ENCODE measurements at places on chromosomes 2 and 18. TPM values are rescaled to one million over a fixed set of nuclear protein-coding genes. Genes with fewer than 3 reads are reported as not detected.

RAB6D gene
- not detected for polyA plus RNA-seq

MYO3B gene
- not detected for polyA plus RNA-seq

RPRM gene
- 2.2 TPM for polyA plus RNA-seq

SCG2 gene
- 3.6 TPM for polyA plus RNA-seq

SLC35F6 gene
- 27.3 TPM for polyA plus RNA-seq

SLC30A3 gene
- 0.38 TPM for polyA plus RNA-seq

SCYGR4 gene
- polyA plus RNA-seq = not detected
